ENCODE measurements at places on chromosomes 2 and 18.

DNA sequence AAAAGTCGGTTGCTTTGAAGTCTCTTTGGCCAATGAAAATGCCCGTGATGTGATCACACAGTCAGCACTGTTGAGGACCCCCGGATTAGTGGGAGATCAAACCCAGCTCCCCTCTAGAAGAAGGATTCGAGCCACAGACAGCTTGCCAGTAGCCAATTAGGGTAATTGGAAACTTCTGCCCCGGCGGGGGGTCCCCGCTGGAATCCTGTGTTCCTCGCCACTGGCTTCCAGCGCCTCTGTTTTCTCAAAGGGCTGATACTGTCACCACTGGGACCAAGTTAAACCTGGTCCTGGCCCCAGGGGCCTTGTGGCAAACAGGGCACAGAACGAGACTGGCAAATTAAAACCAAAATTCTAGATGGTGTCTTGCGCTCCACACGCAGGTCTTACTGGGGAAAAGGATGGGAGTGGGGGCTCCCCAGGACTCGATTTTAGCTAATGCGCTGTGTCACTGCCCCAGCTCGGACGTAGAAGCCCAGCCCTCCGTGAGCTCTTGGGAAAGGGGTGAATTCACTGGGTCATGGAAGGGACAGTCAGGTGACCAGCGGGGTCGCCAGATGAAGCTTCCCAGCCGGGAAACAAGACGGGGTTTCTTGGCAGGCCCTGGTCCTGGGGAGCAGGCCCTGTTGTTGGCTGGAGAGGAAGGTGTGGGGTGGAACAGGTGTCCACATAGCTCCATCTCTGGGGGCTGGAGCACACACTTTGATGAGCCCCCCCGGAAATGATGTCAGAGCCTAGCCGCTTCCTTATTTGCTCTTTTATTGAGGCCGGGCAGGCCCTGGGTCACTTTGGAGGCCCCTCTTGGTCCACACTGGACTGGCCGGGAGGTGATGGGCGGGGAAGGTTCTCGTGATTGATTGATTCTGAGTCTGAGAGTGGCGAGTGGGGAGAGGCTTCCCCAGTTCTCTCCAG, 90.2 kb downstream of the SMAD7 start:
- DNase-seq, result no peak

GRCh38 chr2:130152816-130153595, 8.1 kb upstream of the CCDC74B start:
- no peak for DNase-seq

DNA sequence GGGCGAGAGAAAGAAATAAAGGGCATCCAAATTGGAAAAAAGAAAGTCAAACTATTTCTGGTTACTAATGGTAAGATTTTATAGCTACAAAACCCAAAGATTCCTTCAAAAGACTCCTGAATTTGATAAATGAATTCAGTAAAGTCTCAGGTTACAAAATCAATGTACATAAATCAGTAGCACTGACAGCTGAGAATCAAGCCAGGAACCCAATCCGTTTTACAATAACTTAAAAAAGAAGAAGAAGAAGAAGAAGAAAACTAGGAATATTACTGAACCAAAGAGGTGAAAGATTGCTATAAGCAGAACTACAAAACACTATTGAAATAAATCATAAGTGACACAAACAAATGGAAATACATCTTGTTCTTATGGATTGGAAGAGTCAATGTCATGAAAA, 291.5 kb upstream of the GULP1 start:
- no peak for DNase-seq

DNA sequence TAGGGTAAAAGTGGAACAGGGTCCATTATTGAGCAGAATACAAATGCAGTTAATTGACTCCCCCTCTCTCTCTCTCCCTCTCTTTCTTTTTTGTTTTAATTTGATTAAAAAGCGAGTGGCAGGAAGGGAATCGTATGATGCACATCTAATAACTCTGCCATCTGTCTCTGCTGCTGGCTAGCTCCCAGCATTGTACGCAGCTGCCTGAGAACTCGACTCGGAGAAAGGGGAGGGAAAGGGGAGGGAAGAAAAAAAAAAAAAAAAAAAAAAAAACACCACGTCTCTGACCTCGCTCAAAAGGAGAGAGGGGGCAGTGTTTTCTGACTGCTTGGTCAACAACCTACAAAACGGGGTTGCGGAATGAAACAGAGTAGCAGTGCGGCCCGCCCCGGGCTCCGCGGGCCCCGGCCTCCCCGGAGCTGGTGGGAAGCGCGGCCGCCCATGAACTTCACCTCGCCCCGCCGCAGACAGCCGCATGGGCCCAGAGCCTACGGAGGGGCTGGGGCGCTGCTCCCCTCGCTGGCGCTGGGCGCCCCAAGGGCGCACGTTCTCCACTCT, 265.7 kb downstream of the TCF4 start:
- peak; percentile 4 for DNase-seq

DNA sequence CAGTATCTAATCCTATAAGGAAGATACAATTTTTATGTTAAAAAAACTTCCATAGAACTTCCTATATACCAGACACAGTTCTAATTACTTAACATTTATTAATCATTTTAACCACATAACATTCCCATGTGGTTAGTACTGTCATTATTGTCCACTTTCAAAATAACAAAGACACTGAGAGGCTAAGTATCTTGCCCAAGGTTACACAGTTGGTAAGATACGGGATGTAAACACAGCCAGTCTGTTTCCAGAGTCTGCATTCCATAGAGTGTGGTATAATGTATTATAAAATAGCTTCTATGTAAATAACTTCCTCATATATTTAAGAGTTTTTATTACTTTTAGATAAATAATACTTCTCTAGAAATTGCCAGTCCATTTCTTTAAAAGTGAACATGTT, 383.3 kb upstream of the ETAA1 start:
- no peak for DNase-seq

DNA sequence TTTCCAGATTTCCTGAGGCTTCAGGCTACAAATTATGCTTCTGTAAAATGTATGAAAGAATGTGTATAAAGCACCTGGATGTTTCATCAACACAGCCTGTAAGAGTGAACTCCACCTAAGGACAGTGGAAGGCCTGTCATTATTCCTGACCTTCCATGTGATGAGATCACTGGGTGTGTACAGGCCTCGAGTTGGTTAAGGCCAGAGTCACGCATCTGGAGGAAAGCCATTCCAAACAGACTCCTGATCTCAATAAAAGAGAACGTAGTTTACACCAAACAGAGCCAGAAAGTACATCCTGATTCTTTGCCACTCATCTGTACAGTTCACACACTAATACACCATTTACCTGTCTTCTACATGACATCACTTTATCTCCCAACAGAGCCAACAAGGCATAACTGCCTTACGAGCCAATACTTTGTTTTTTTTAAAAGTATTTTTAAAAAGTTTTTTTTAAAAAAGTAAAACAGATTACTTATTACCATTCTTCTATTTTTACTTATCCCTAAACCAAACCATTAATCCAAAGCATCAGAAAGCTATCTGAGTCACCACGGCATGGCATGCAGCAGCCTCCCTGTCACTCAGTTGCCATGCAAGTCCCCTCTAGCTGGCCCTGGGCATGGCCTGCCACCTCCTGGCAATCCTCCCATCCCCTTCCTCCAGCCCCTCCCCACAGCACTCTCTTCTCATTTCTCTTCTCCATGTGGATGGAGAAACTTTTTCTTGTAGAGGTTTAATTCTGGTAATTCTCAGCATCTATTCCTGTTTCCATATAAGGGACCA, 78.8 kb upstream of the TFCP2L1 start:
- peak; percentile 99 for DNase-seq

GRCh38 chr18:50143886-50144285, 51.1 kb downstream of the MYO5B start:
- DNase-seq, result no peak

DNA sequence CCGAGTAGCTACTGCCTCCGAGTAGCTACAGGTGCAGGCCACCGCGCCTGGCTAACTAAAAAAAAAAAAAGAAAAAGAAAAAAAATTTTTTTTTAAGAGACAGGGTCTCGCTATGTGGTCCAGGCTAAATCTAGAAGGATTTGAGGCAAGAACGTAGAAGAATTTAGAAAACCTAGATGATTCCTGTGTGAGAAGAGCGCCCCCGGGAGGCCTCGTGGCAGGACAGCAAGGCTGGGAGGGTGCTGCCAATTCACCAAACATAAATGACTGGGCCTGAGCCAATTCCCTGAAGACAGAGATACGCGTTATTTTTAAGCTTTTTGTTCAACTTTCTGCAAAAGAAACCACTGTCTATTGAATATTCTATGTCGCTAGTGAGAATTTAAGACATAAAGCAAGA, 90.1 kb upstream of the TGFA start:
- no peak for DNase-seq

DNA sequence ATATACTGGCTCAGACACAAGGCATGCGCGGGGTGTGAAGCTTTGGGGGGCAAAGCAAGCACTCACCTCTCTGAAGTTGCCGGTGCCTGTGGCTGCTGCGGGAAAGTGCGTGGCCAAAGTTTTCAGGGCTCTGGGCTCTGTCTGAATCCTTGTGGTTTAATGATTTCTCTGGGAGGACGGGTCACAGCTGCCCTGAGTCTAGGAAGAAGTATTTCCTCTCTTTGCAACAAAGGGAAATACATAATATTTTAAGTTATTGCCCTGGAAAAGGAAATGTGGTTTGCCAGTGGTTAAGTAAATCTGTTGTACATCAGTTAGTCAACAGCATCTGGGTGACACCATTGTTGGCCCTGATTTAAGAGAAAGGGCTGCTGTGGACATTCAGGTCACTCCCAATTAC, 56.7 kb upstream of the ZDBF2 start:
- DNase-seq, result no peak

GRCh38 chr2:195322324-195322723, 334.7 kb upstream of the SLC39A10 start:
- peak; percentile 81 for DNase-seq

DNA sequence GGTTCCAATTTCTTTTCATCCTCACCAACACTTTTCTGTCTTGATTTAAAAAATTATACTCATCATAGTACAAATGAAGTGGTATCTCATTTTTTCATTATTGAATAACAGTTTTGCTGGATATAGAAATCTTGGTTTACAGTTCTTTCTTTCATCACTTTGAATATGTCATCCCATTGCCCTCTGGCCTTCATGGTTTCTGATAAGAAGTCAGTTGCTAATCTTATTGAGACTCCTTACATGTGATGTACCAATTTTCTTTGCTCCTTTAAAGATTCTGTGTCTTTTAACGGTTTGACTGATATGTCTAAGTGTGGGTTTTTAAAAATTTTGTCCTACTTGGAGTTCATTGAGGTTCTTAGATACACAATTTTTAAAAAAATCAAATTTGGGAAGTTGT, 35.0 kb downstream of the SLC3A1 start:
- no peak for DNase-seq

DNA sequence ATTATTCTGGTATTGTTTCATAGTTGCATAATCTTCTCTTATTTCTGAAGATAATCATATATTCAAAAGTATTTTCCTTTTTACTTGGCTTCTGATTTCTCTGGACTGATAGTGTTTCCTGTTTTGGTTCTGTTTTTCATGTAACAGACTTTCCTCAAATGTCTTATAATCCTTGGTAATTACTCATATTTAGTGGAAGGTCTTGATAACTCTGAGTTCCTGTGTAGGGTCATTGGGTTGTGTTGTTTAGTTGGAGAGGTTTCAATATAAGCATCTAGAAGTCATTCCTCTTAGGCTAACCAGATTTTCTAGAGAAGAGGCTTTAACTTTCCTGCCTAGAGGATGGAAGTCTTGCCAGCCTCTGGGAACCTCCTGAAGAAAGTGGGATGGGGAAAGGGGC, 23.8 kb downstream of the MFSD6 start:
- no peak for DNase-seq

DNA sequence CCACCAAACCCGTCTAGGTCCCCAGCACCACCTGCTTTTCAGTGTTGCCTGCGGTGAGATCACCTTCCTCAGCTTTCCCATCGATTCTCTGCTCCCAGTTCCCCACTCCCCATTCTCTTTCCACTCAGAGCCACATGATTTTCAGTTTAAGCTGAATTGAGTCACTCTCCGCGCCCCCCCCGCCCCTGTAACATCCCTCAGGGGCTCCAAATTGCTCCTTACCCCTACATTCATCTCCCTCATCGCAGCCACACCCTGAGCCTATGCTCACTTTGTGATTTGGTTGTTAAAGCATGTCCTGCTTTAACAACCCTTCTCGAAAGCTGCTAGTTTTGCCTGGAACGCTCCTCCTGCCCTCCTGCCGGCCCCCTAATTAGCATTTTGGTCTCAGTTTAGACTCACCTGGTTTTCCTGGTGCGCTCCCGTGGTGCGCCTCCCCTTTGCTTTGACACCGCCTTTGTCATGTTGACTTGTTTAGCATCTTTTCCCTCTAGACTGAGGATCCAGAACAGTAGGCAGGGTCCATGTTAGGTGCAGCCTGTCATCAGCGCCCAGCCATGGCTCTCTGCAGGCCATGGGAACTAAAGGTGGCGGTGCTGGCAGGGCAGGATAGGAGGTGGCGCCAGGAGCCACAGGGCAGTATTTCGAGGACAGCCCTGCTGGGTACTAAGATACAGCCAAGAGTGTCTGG, 60.8 kb downstream of the ST3GAL5 start:
- no peak for DNase-seq

DNA sequence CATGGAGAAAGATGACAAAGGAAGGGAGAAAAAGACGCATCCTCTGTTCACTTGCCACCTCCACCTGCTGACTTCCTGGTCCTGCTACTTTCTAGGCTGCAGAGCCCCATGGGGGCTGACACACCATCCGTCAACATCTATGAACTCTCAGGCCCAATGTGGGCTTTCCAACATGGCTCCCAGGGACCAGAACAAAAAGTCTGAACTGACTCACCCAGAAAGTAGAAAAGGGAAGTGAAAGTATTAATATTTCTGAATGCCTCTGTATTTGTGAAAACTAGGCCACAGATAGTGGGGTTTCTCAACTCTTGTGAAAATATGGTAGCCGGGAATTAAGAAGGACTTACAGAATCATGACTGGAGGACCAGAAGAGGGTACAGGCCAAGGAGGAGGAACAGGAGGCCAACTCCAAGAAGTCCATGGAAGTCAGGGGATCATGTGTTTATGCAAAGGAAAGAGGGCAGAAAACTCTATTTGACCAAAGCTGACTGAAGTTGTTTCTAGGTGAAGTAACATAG, 123.1 kb upstream of the CAB39 start:
- no peak for DNase-seq

GRCh38 chr18:39435996-39436395, 1870.4 kb upstream of the CELF4 start:
- DNase-seq, result no peak

GRCh38 chr2:152499331-152499816, 164.4 kb downstream of the FMNL2 start:
- no peak for DNase-seq

DNA sequence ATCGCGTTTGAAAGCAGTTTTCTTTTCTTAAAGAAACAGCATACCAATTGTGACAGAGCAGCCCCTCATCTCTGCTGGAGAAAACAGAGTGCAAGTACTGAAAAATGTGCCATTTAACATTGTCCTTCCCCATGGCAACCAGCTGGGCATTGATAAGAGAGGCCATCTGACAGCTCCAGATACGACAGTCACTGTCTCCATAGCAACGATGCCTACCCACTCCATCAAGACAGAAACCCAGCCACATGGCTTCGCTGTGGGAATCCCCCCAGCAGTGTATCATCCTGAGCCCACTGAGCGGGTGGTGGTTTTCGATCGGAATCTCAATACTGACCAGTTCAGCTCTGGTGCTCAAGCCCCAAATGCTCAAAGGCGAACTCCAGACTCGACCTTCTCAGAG, 9.5 kb downstream of the GRHL1 start:
- no peak for DNase-seq

- no peak for DNase-seq
Measured at GRCh38 chr2:178484245-178485041, 4.2 kb downstream of the PLEKHA3 start.

GRCh38 chr18:3367491-3368091, 82.4 kb upstream of the TGIF1 start:
- DNase-seq, result no peak

Data from LNCaP clone FGC (cell line).